Left lung (tissue), 14 donors: ENCODE measurements at places on chromosomes 7 and 10. TPM values are rescaled to one million over a fixed set of nuclear protein-coding genes. Genes with fewer than 3 reads are reported as not detected.

SLF2 gene
- 54.9 TPM for polyA plus RNA-seq

NPTX2 gene
- 0.23 TPM for polyA plus RNA-seq

PDCD4 gene
- polyA plus RNA-seq, result 235 TPM

TMEM139 gene
- 6.3 TPM for polyA plus RNA-seq

EBF3 gene
- polyA plus RNA-seq, result 1.6 TPM

TMEM178B gene
- 3.5 TPM for polyA plus RNA-seq

ZNF789 gene
- polyA plus RNA-seq, result 51.3 TPM

WNT8B gene
- 0.24 TPM for polyA plus RNA-seq

NRCAM gene
- polyA plus RNA-seq, result 17.7 TPM

RAB18 gene
- 99.8 TPM for polyA plus RNA-seq

CH25H gene
- 0.20 TPM for polyA plus RNA-seq

ZEB1 gene
- 29.9 TPM for polyA plus RNA-seq

OR2A12 gene
- 0.11 TPM for polyA plus RNA-seq

NXPH1 gene
- not detected for polyA plus RNA-seq

H2BK1 gene
- polyA plus RNA-seq, result not detected

C10orf95 gene
- polyA plus RNA-seq, result 2.0 TPM

LOXL4 gene
- 7.0 TPM for polyA plus RNA-seq

INSYN2A gene
- 1.7 TPM for polyA plus RNA-seq

UCN3 gene
- 1.1 TPM for polyA plus RNA-seq

ANKRD22 gene
- polyA plus RNA-seq, result 0.13 TPM

CALHM3 gene
- not detected for polyA plus RNA-seq

WDFY4 gene
- polyA plus RNA-seq, result 2.8 TPM

FASTK gene
- polyA plus RNA-seq, result 56.9 TPM

GFRA1 gene
- 3.5 TPM for polyA plus RNA-seq

RAMP3 gene
- 22.8 TPM for polyA plus RNA-seq

GHRHR gene
- 0.31 TPM for polyA plus RNA-seq

SPAG6 gene
- 14.0 TPM for polyA plus RNA-seq

MMD2 gene
- polyA plus RNA-seq, result not detected

SUGCT gene
- polyA plus RNA-seq, result 3.6 TPM

THAP5 gene
- 32.3 TPM for polyA plus RNA-seq

TYSND1 gene
- polyA plus RNA-seq, result 11.5 TPM

GNAI1 gene
- polyA plus RNA-seq, result 132 TPM

POT1 gene
- polyA plus RNA-seq, result 39.1 TPM

DIP2C gene
- polyA plus RNA-seq, result 22.5 TPM

PLXNA4 gene
- polyA plus RNA-seq, result 2.7 TPM

RET gene
- 3.7 TPM for polyA plus RNA-seq

TFPI2 gene
- polyA plus RNA-seq, result 2.8 TPM

PRKAG2 gene
- 12.9 TPM for polyA plus RNA-seq

GJD4 gene
- polyA plus RNA-seq, result not detected

PIP4K2A gene
- 29.5 TPM for polyA plus RNA-seq

TMEM196 gene
- not detected for polyA plus RNA-seq

TRIM74 gene
- polyA plus RNA-seq, result 2.8 TPM

ASNS gene
- polyA plus RNA-seq, result 45.9 TPM

CPA2 gene
- 0.24 TPM for polyA plus RNA-seq

NEUROD6 gene
- polyA plus RNA-seq, result not detected

IKZF1 gene
- 2.1 TPM for polyA plus RNA-seq

ZNF487 gene
- polyA plus RNA-seq, result 7.5 TPM
